ENCODE measurements at places on chromosomes 2 and 18.

GRCh38 chr2:151774506-151774905 lies 40.2 kb upstream of the NEB start:
- no peak for DNase-seq

- DNase-seq = peak; percentile 54
Measured at GRCh38 chr2:12412898-12413305, 303.8 kb upstream of the TRIB2 start.

GRCh38 chr2:96085541-96086355 lies 30.6 kb downstream of the ADRA2B start:
- no peak for DNase-seq

DNA sequence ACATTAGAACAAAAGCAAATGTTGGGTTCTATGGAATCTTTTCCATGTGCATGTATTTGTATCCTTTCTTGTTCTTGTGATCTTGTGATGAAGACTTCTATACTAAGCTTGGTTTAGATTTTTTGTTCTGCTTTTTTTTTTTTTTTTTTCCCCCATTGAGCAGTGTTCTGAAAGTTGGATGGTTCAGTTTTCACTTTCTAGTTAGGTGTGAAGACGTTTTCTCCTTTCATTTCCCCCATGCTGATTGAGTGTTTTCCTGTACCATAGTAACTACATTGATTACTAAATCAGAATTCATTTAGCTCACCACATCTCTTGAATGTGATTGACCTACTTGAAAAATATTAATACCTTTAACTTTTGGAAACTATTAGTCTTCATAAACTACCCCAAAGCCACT lies 34.1 kb downstream of the NOP58 start:
- no peak for DNase-seq

DNA sequence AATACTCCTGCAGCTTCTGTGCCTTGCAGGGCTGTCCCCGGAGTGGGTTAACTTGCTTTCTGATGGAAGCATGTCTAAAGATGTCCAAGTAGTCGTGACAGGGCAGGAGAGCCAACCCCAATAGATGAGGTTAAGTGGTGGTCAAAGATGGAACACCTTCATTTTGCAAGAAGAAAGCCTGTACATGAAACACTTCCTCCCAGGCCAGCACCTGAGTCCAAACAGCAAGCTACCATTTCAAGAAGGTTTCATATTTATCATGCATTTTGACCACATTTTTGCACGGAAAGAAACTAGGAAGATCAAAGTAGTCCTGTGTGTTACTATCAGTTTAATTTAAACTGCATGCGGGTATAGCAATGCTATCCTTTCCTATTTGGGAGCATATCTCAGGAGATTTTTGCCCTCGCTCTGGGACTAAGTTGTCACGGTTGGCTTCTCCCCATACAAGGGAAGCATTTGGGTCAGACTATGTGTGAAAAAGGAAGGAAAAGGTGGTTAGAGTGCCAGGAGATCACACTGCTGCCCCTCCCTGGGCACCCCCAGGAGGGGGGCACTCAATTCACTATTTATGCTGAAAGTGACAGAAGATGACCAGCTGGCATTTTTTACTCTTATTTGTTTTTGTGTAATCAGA lies 187.6 kb downstream of the ZNF521 start:
- DNase-seq = no peak

GRCh38 chr2:9002637-9003365 lies 683 bp downstream of the MBOAT2 start:
- DNase-seq = no peak

- DNase-seq = peak; percentile 21
Measured at GRCh38 chr2:37287966-37288365, 36.7 kb downstream of the PRKD3 start.

- no peak for DNase-seq
Measured at GRCh38 chr2:8146132-8147005, 535.5 kb upstream of the ID2 start.

- DNase-seq = no peak
Measured at GRCh38 chr2:48445091-48445725, 84.7 kb upstream of the STON1 start.

DNA sequence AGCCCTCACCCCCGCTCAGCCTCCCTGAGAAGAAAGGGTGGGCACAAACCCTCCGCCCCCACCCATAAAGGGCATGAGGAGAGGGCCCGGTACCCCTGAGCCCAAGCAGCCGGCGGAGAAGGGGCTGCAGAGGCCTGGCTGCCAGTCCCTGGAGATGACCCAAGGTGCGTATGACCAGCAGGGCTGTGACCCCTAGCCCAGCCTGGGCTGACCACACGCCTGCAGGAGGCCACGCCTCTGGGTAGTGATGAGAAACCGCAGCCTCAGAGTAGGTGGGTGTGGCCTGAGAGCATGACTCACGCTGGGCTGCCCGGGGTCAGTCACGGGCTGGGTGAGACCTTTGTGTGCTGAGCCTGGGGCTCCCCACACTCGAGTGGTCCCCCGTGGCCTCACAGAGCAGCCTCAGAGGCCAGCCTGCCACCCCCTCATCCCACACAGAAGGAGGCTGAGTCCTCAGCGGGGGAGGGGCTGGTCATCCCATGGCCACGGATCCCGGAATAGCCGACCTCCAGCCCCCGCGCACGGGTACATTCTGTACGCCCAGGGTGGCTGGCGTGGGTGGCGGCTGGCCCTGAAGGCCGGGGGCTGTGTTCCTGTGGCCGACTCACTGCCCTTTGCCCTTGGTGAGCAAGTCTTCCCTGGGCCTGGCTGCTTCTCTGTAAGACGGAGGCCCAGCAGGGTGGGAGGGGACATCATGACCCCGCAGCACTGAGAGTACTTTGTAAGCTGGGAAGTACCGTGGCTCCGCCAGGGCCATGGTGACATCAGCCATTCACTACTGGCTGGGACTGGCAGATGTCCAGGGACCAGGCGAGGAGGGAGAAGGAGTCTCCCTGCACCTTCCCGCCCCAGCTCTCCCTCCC lies 110.8 kb upstream of the OTOS start:
- DNase-seq = no peak

DNA sequence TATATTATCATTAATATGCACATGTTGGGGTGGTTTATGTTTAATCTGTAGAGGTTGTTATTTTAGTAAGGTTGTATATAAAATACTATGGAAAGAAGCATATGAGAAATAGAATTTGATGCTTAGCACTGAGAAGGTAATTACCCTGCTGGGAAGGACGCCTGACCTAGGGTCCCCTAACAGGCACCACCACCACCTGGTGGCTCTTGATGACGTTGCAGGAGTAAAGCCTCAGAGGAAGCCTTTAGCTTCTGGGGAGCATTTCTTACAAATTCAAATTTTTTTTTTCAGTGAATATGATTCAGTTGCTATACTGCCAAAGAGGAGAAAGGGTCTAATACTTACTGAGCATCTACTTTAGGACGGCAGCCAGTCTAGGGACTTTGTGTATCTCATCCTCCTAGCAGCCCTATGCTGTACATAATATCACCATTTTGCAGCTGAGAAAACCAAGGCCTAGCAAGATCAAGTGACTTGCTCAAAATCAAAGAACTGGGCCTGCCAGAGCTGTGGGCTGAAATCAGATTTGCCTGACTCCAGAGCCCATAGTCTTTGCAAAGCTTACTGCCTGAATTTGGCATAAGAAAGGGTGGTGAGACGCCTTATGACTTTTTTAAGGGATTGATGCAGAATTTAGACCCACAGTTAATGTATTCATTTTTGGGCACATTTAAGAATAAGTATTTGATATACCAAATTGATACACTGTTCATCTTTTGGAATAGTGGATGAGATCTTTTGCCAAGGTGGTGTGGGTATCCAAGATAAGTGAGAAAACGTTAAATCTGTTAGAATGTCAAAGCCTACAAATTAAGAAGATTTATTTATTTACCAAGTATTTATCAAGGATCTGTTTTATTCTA lies 78.8 kb upstream of the GAREM1 start:
- DNase-seq = peak; percentile 29

GRCh38 chr2:144330951-144331673 lies 188.8 kb downstream of the ZEB2 start:
- peak; percentile 7 for DNase-seq

DNA sequence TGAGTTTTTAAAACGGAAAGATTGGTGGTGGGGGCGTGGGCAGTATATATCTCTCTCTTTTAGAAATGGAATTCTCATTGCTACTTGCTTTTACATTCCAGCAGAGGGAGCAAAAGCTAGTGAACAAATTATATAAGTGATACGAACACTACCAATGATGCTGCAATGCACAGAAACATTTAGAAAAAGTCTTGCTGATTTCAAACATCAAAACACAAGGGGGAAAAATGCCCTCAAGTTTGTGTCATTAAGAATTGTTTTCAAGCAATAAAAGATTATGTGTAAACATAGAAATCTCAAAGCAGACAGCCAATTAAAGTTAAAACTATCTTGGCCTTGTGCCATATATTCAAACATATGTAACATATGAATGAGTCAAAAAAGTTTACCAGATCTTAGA lies 296.3 kb upstream of the KCNJ3 start:
- no peak for DNase-seq

DNA sequence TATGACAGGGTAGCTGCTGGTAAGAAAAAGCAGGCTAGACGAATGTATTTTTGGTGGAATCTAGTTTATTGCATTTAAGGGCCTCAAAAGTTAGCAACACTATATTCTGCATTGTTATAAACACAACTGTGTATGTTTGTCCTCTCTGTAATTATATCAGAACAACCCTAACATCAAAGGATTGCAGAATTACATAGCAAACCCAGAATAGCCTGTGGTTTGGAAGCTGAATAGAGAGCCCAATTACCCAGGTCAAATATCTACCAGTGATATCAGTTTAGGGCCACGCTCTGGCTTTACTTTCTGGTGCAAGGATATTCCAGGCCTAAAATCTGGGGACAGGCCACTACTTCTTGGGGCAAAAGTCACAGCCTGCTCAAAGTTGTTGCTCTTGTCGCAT lies 25.1 kb upstream of the MRO start:
- DNase-seq = no peak

DNA sequence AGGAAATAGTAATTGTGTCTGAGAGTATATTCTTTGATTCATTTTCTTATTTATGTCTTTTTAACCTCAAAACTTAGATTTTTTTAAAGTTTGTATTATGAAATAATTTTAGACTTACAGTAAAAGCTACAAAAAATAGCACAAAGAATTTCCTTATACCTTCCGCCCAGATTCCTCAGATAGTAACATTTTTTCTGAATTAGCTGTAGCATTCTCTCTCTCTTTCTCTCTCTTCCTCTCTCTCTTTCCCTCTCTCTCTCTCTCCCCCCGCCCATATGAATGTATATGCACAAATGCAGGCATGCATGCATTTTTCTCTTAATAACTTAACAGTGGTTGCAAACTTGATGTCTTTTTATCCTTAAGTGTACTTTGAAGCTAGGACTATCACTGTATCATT lies 361.1 kb upstream of the NRP2 start:
- DNase-seq = no peak

DNA sequence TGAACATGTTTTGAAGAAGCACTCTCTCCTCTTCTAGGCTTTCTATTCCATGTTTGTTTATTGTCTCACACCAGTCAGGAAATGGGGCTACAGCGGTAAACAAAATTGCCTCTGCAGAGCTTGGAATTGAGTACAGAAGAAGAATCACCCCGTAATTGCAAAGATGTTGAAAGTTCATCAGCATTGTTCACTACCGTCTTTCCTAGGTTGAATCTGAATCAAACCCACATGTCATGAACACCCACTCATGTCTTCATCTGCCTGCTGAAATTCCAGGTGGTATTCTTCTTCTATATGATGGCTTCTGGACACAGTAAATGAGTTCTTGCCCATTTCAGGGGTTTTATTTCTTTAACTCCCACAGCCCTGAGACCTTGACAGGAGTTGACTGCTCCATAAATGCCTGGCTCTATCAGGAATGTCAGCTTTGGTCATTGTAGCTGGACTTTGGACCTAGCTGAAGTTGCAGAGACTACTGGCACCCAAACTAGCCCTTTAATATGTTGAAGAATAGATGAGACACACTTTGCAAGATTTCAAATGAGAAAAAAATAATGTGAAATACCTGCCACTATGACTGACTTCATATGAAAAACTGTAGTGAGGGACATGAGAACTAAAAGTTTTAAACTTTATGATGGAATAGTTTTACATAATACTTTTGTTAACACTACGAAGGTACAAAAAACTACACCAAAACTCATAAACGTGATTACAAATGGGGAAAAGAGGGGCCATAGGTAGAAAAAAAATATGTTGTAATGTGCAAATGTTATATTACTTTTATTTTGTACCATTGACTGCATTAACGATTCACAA lies 1235.3 kb upstream of the ZEB2 start:
- DNase-seq = no peak

DNA sequence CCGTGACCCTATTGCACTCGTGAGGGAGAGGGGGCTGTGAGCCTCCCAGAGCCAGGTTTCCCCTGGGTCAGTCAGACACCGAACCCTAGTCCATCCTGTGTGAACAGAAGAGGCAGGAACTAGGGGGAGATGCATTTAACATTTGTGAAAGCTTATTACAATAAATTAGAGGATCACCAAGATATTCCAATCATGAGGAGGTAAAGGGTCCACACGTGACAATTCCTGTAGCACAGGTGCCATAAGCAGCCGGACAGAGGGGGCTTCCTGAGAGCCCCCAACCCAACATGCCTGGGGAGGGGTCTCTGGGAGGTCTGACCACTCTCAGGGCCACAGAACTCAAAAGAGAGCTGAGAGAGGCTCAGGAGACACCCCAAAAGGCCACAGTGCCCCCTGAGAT lies 93.3 kb downstream of the KCNF1 start:
- no peak for DNase-seq

- DNase-seq = no peak
Measured at GRCh38 chr2:203697190-203697589, 9.2 kb upstream of the CD28 start.

DNA sequence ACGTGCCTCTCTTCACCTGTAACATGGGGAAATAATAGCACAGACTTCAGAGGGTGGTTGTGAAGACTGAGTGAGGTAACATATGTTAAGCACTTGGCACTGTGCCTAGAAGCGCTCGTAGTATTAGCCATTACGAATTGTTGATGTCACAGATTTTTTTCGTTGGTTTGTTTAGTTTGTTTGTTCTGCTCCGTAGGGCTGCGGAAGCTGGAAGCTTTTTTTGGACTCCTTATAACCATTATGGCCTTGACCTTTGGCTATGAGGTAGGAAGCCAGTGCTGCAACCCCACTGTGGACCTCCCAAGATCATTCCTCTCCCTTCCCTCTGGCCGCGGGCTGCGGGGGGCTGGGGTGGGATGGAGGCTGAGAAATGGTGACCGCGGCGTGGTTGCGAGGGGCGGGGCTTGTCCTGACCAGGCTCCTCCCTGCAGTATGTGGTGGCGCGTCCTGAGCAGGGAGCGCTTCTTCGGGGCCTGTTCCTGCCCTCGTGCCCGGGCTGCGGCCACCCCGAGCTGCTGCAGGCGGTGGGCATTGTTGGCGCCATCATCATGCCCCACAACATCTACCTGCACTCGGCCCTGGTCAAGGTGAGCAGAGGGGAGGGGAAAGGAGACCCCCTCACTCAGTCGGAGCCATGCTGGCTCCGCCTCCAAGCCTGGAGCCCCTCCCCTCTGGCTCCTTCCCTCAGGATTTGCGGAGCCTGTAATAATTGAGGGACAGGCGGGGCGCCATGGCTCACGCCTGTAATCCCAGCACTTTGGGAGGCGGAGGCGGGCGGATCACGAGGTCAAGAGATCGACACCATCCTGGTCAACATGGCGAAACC lies 5.5 kb downstream of the SLC11A1 start:
- DNase-seq = no peak

All from CD4-positive, alpha-beta T cell treated with Interleukin-12 subunit alpha and Interleukin-12 subunit beta, for 1 hour (primary cell).